ENCODE measurements at places on chromosomes 4 and X.

DNA sequence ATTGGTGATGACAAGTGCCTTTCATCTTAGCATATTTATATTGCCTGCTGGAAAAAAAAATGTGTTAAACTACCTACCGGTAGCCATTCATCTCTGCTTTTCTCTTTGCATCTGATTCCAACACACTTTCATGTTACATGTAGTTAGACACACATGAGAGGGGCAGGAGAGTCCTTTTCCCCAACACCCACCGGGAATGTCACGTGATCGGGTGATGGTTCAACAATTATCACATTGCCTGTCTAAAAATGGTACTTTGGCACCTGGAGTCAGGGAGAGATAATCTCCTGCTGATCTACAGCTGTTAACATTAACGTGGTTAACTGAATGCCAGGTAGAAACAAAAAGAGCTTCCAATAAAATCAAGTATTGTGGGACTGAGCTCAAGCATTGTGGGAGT lies 19.6 kb upstream of the PBDC1 start:
- DNase-seq: no peak

GRCh38 chrX:153762626-153763173 lies 1.3 kb upstream of the PLXNB3 start:
- DNase-seq: no peak

- no peak for DNase-seq
Observed at GRCh38 chr4:108717386-108717785, 45.5 kb downstream of the ETNPPL start.

DNA sequence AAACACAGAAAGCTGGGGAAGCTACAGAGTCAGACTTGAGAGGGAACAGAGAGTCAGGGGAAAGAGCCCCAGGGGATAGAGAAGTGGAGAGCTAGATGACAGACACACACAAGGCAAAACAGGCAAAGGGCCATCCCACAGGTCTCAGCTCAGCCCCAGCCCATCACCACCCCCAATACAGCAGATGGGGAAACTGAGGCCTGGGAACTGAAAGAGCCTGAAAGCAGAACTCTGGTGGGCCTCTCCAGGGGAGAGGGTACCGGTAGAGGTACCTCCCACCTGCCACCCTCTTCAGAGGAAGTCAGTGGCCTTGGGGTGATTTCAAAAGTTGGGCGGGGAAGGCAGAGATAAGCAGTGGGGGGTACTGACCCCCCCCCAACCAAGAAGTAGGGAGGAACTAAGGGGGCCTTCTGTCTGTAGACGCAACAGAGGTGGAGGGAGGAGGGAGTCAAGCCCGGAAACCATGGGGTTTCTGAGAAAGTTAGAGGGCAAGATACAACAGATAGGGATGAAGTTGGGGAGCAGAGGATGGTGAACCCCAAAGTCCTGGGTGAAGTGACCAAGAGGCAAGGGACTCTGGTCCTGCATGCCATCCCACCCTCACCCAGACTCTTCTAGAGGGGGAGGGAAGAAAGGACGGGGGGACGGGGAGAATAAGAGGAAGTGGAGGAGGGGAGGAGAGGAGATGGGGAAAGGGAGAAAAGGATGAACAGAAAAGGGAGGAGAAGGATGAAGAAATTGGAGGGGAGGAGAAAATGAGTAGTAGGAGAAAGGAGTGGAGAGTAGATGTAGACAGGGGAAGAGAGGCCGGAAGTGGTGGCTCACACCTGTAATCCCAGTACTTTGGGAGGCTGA lies 3.2 kb downstream of the GATA1 start:
- no peak for DNase-seq

DNA sequence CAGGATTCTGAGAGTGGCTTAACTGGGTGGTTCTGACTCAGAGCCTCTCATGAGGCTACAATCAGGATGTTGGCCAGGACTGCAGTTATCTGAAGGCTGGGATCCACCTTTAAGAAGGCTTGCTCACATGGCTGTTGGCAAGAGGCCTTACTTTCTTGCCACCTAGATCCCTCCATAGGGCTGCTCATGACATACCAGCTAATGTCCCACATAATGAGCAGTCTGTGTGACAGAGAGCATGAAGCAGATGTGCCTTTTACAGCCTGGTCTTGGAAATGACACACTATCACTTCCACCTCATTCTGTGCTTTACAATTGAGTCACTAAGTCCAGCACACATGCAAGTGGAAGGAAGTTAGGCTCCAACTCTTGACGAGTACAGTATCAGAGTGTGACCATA lies 4.3 kb upstream of the RBM3 start:
- no peak for DNase-seq

- no peak for DNase-seq
Observed at GRCh38 chrX:72045141-72045540, 86.6 kb downstream of the RTL5 start.

DNA sequence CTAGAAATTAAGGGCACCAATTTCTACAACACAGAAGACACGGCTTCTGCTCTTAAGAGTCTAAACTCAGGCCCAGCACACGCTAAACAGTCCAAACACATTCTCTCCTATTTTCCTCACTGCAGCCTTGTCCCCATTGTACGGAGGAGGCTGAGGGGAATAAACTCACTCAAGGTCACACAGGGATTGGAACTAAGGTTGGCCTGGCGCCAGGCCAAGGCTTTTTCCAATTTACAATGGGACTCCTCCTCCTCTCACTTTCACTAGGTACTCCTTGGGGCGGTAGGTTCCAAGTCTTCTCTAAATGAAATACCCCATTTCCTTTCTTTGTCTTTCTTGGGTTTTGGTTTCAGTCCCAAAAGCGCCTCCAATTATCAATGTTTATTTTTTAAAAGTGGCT lies 48.7 kb upstream of the CRMP1 start:
- no peak for DNase-seq

GRCh38 chr4:54937501-54937900 lies 187.9 kb downstream of the KDR start:
- no peak for DNase-seq

- DNase-seq: no peak
Observed at GRCh38 chr4:94641702-94642560, 115.8 kb upstream of the BMPR1B start.

DNA sequence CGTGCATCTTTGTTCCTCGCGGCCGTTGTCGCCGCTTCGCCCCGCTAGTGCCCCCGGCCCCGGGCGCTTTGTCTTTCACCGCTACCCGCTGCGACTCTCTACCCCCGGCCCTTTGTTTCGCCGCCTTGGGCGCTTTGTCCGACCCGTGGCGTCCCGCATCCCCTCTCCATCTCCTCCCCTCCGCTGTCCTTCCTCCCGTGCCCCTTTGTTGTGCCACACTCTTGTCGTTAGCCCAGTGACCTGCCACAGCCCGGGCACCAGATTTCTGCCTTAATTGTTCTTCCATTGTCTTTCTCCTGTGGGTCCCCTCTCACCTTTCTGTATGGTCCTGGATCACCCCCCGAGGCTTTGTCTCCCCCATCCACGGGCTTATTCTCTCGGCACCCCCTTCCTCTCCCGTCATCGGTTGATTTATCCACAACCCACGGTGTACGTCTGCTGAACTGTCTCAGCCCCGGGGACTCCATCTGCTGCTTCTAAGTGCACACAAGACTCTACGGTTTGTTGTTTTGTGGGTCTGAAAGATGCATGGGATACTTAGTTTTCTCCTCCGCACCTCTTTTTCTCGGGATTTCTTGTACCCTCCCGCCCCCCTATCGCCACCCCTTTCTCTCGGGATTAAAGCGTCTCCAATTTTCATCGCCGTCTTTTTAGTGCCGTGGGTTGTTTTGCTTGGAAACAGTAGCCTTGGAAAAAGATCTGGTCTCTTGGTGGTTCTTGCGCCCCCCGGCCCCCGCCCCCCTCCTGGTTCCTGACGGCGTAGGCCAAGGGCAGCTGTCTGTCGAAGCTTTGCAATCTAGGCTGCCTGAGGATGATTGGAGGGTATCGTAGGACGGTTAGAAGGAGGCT lies 783 bp downstream of the RBPJ start:
- DNase-seq: no peak

- no peak for DNase-seq
Observed at GRCh38 chr4:30028826-30029225, 691.3 kb upstream of the PCDH7 start.

Measured in activated CD8-positive, alpha-beta memory T cell treated with anti-CD3 and anti-CD28 coated beads for 1 hour (primary cell).